ENCODE measurements at places on chromosomes 7 and 10. TPM values are rescaled to one million over a fixed set of nuclear protein-coding genes. Genes with fewer than 3 reads are reported as not detected.

CNNM1 gene
- 0.22 TPM for total RNA-seq

SUGCT gene
- total RNA-seq: 3.1 TPM

HMX2 gene
- not detected for total RNA-seq

CALY gene
- total RNA-seq: not detected

PROSER2 gene
- total RNA-seq: 1.3 TPM

SPDYE2 gene
- total RNA-seq: not detected

ADCY1 gene
- 2.9 TPM for total RNA-seq

TEX47 gene
- total RNA-seq: 0.24 TPM

MSMB gene
- total RNA-seq: not detected

GNAT3 gene
- not detected for total RNA-seq

AGAP6 gene
- total RNA-seq: 5.0 TPM

FAM25G gene
- not detected for total RNA-seq

CRHR2 gene
- total RNA-seq: 0.57 TPM

ZCCHC24 gene
- 56.6 TPM for total RNA-seq

NUTM2A gene
- total RNA-seq: 1.6 TPM

THSD7A gene
- total RNA-seq: 3.4 TPM

C10orf90 gene
- not detected for total RNA-seq

TBX20 gene
- total RNA-seq: 58.0 TPM

TMUB1 gene
- total RNA-seq: 29.0 TPM

LRRC18 gene
- not detected for total RNA-seq

MBL2 gene
- not detected for total RNA-seq

SEMA3A gene
- 1.00 TPM for total RNA-seq

Measured in cardiac septum (tissue), 1 donor.